ENCODE measurements at places on chromosomes 16 and 17. TPM values are rescaled to one million over a fixed set of nuclear protein-coding genes. Genes with fewer than 3 reads are reported as not detected.

The PIP4K2B gene
- polyA plus RNA-seq, result 95.3 TPM

The ITGA2B gene
- 0.88 TPM for polyA plus RNA-seq

The SLC6A2 gene
- polyA plus RNA-seq, result 0.36 TPM

The KRT12 gene
- polyA plus RNA-seq, result not detected

The SLFN12L gene
- 0.53 TPM for polyA plus RNA-seq

The HAS3 gene
- 1.3 TPM for polyA plus RNA-seq

The CIITA gene
- 17.8 TPM for polyA plus RNA-seq

The PTGES3L gene
- polyA plus RNA-seq, result 2.1 TPM

The ZP2 gene
- 1.1 TPM for polyA plus RNA-seq

The PRSS33 gene
- polyA plus RNA-seq, result not detected

The ABCC6 gene
- polyA plus RNA-seq, result 0.48 TPM

The ESRP2 gene
- polyA plus RNA-seq, result 0.44 TPM

The MGAT5B gene
- 0.61 TPM for polyA plus RNA-seq

The DNASE1L2 gene
- polyA plus RNA-seq, result not detected

All from ovary (tissue), 10 donors.